NCI-H2171 (cell line): ENCODE measurements at places on chromosomes 11 and 22.

GRCh38 chr11:104946907-104947306, 21.5 kb downstream of the CASP4 start:
- DNase-seq: no peak

- DNase-seq: no peak
Observed at GRCh38 chr22:30021338-30021737, 58.9 kb upstream of the HORMAD2 start.

DNA sequence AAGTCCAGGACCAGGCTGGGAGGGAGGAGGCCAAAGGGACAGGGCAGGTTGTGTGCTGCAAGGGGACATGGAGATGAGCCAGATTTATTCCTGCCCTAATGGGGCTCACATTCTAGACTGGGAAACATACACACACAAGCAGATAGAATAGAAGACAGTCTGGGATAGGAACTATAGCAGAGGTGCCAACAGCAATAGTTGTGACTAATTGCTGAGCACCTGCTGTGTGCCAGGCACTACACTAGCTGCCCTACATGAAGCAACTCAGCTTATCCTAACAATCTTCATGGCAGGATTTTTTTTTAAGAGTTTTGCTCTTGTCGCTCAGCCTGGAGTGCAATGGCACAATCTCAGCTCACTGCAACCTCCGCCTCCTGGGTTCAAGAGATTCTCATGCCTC, 11.4 kb downstream of the MOGAT2 start:
- DNase-seq: no peak

- DNase-seq: peak; percentile 43
Observed at GRCh38 chr11:35632301-35632700, 14.0 kb downstream of the FJX1 start.

DNA sequence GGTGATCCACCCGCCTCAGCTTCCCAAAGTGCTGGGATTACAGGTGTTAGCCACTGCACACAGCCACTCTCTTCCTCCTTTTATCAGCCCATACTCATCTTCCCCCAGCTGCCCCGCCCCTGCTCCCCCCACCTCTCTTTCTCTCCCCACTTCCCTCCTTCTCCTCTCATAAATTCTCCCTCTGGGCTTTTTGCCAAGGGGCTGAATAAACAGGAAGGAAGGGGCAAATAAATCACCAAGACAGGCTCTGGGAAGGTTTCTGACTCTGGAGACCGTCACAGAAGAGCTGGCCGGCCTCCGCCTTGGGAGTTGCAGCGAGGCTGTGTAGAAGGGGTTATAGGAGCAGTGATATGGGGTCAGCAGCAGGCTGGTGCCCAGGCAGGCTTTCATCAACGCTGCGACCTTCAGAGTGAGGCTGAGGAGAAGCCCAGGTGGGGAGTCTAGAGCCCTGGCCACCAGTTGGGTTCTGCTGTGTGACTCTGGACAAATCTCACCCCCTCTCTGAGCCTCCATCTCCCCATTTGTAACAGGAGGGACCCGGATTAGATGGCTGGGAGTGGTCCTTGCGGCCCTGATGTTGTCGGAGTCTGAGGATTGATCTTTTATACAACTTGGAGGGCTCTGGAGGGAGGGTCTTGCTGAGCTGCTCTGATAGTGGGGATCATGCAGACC, 62.6 kb upstream of the RASD2 start:
- DNase-seq: peak; percentile 31

- no peak for DNase-seq
Observed at GRCh38 chr11:75001686-75002085, 13.0 kb downstream of the NEU3 start.

- DNase-seq: no peak
Observed at GRCh38 chr22:50446708-50447575, 27.9 kb downstream of the SBF1 start.

DNA sequence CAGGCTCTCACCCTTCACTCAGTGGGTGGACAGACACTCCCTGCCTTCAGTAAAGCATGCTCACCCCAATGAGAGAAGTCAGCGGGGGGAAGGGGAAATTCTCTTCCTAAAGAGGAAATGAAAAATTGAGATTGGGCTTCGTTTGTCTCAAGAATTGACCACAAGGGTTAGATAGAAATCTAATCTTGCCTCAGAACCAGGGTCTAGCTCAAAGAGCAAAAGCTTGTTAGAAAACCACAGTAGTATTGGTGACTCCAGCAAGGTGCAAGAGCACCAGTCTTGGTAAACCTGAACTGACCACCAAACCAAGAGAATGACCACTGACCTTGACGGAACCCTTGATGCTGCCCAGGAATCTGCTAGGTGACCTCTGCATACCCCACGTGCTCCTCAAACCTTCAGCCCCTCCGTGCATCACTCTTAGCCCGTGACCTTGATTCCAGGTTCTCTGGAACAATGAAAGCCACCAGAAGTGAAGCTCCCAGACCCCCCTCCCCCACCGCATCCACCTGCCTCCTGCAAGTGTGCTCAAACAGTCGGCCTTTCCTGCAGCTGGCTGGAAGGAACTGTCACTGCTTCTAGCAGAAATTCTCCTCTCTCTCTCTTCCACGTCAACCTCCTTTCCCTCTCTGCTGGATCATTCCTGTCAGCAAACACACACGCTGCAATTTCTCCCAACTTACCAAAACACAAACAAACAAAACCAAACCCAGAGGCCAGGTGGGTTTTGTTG, 3.1 kb upstream of the TMA7B start:
- no peak for DNase-seq

DNA sequence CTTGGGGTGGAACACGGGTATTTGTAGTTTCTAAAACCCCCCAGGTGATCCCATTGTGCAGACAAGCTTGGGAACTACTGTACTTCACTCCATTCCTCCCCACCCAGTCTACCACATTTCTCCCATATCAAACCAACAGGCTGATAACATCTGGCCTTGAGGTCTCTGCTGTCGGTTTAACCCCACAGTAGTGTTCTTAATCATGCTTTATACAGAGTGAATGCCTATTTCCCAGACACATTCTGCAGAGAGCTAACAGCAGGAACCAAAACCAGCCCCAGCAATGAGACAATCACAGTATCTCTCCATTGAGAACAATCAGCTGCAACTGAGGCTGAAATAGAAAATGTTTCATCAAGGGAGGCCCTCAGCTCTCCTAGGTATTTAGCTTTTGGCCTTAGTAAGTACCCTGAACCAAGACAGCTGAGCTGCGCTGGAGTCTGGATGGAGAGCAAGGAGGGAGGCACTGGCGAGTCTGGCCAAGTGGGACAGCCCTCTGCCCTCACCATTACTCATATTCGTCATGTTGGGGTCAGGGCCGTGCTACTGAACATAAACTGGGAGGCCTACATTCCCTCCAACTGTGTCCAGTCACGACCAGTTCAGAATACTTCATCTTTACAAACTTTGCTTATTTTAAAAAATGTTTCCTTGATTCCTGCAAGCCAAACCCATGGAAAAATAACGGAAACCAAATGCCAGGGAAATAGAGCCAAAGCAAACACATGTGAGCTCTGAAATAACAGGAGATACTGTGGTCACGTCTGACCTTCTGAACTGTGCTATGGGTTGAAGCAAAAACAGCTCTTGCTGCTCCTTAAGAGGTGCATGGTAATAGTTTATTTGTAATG, 81.0 kb downstream of the CCDC34 start:
- DNase-seq: no peak

DNA sequence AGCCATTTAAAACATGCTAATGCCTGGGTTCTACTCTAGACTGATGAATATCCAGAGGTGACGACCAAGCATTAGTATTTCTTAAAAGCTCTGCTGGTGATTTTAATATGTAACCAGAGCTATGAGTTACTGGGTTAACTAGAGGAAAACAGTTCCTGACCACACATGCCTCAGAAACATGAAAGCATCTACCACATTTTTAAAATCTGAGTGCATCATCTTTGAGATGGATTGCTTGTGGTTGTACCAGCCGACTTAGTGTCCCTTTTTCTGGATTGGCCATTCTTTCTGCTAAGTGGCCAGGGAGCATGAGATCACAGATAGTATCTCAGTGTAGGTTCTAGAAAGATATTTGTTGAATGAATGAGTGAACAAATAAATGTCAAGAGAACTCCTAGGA, 152.4 kb downstream of the NTM start:
- DNase-seq: no peak

DNA sequence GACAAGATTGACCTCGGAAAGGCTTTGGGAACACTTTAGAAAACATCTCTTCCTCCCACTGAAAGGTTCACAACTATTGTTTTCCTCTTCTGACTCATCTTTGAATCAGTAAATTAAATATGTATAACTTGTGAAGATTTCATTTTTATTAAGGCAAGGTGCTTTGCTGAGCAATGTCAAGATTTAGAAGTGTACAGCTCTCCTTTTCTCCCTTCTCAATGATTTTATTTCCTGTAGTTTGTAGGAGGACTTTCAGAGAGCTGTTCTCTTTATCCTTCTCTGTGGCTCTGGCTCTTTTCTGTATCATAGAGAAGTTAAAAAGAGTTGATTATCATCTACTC, 594.2 kb downstream of the METTL15 start:
- no peak for DNase-seq
